ENCODE measurements at places on chromosomes 1 and 21. TPM values are rescaled to one million over a fixed set of nuclear protein-coding genes. Genes with fewer than 3 reads are reported as not detected.
A peak's percentile ranks its signal among the peaks of the same experiment; 100 is the strongest.

DNA sequence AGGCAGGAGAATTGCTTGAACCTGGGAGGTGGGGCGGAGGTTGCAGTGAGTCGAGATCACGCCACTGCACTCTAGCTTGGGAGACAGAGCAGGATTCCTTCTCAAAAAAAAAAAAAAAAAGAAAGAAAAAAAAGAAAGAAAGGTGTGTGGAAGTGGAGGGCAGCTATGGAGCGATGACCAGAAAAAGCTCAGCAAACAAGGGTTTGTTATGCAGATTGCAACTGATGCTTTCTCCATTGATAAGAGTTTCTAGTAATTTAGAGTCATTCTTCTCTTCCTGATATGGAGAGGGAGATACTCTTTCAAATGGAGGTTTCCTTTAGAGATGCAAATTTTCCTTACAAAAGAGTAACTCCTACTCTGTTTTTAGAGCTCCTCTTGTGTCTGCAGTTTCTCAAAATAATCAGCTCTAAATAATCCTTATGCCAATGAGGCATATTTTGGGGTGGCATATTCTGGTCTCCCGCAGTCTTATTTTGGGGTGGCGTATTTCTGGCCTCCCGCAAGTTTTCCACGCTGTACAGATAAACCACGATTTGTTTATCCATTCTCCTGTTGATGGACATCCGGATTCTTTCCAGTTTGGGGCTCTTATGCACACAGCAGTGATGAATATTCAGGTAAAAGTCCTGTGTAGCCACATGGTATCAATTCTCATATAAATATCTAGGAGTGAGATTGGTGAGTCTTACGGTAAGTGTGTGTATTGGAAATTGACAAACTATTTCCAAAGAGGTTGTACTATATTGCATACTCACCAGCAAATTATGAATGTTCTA is 30.7 kb upstream of the RCC2 start:
- DNase-seq, result no peak

- peak; percentile 93 for DNase-seq
These were observed at the start of gene DISC1 for GRCh38 chr1:231626535-231626950. Gene DISC1 (plus strand): TSS chr1:231626790. CDS start chr1:231626868, 78 bp downstream.

DNA sequence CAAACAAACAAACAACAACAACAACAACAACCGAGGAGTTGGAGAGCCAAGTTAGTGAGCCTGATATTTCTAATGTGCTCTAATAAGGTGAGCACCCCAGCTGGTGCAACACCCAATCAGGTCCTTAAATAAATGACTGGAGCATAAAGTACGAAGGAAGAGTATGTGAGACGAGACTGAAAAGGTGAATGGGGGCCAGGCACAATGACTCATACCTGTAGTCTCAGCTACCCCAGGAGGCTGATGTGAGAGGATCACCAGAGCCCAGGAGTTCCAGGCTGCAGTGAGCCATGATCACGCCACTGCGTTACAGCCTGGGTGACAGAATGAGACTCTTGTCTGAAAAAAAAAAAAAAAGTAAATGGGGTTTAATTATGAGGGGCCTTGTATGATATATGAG is 152.0 kb upstream of the ZRANB2 start:
- DNase-seq, result no peak

GRCh38 chr1:81420760-81421159 is 380.0 kb upstream of the ADGRL2 start:
- DNase-seq, result no peak

DNA sequence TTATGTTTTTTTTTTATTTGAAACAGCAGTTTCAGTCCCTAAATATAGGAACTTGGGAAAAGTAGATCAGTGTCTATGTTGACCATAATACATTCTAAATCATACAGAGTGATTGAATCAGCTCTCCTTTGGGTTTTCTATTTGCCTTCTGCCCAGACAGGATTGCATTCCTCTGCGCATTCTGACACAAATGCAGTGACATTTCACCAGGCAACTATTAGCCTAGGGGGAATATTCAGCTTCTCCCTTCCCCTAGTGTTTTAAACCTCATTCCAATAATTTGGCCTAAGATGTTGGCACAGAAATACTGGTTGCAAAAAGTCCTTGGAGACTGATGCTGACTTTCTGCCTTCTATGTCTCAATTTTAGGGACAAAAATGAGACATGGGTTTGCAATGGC is 172.8 kb downstream of the PTGER3 start:
- DNase-seq, result no peak

- no peak for DNase-seq
These were observed 18.9 kb downstream of the SLC16A1 start for GRCh38 chr1:112937070-112937469.

GRCh38 chr1:68010090-68010489 is 40.3 kb downstream of the DIRAS3 start:
- DNase-seq, result no peak

DNA sequence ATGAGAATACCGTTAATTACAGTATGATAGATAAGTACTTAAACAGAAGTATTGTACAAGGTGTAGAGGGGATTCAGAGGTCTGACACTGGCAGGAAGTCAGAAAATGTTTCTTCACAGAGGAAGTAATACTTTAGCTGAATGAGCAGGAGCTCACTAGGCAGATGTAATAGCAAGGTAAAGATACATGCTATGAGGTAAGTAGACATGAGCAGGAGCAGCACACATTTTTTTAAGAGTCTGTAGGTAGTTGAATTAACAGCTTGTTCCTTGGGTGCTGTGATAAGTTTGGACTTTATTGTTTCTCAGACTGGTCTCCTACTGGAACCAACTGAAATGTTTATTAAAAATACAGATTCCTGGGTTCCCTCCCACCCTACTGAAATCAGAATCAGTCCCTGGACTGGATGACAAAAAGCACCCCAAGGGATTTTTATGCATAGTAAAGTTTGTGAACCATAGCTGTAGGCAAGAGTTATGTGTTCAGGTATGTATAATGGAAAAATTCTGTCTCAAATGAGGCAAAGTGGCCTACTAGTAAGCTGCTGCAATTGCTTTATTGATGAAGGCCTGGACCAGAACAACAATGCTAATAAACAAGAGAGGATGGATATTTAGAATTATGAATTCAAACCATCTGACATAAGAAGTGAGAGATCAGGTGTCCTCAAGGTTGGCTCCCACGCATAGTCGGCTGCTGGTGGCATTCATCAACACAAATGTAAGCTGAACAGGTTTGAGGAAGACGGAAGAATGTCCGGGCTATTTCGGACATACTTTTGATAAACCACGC is 902 bp downstream of the AP4B1 start:
- no peak for DNase-seq

- DNase-seq, result no peak
These were observed 355.6 kb upstream of the ST6GALNAC5 start for GRCh38 chr1:76511558-76512179.

DNA sequence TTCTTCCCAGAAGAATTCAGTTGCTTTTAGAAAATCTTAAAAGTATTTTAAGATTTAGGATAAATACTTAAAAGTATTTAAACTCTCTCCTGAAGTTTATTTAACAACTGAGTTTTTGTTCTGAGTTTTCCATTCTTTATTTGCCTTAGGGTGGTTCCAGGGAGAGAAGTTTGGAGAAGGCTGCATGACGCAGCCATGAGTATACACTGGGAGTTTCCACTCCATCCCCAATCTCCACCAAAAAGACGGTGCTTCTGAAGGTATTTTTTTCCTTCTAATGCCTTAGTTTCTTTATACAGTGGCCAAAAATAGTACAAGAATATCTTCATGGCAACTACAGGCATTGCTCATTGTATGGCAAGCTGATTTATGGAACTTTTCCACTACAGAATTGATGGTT is 122.7 kb downstream of the ST6GALNAC5 start:
- no peak for DNase-seq

DNA sequence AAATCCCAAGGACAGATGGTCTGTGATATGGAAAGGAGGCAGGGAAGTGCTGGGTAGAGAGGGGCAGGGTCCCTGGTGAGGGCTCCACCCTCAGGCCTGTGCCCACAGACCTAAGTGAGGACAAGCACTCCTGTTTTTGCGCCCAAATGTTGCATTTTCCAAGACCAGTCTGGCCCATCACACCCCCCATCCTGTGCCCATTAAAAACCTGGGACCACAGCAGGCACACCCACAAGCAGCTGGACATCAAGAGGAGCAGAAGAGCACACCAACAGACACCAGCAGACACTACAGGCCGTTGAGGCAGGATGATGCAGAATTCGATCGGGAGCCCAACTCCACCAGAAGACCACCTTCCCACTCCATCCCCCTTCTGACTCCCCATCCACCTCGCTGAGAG is 72.8 kb downstream of the DMRTA2 start:
- no peak for DNase-seq

DNA sequence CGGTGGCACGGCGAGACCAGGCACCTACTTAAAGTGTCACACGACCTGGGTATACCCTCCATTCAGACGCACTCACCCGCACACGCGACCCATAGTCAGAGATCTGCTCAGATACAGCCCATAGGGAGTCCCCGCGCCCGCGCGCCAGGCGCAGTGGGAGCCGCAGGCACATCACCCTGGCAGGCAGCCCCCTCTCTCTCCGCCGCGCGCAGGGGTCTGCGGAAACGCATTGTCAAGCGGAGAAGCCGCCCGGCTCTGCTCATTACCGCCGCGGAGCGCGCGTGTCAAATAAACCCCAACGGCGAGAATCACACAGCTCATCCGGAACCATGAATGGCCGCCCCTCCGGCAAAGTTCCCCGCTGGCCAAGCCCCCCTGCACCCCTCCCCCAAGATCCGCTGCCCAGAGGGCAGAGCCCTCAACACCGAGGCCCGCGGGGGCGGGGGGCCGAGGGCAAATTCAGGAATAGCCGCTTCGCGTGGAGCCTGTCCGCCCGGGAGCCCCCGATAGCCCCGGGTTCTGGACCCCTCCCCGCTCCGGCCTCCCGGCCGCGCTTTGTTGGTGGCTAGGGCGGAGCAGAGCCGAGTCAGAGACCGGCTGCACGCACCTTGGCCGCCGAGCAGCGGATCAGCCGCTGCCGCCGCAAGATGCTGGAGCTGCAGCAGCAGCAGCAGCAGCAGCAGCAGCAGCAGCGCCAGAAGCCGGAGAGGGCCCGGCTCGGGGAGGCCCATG is 522 bp downstream of the LRP8 start:
- DNase-seq, result no peak

DNA sequence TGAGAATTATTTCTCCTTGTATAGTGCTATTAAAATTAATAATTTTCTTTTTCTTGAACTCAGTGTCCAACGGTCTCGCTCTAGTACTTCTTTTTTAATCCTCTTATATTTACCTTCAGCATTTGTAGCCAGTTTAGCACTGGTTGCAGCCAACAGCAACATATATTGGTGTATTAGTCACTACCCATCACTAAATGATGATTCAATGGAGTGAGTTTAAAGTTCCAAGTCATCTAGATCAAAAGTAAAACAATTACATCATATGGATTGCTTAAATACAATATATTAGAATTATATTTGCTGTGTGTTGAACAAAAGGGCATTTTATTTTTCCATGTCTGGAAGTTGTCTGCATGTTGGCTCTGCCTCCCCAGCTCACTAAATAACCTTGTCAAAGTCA is 591.8 kb downstream of the ADGRL2 start:
- no peak for DNase-seq

- no peak for DNase-seq
These were observed 724 bp downstream of the ST7L start for GRCh38 chr1:112618114-112618720.

- no peak for DNase-seq
These were observed 41.7 kb downstream of the EVI5 start for GRCh38 chr1:92743221-92743620.

DNA sequence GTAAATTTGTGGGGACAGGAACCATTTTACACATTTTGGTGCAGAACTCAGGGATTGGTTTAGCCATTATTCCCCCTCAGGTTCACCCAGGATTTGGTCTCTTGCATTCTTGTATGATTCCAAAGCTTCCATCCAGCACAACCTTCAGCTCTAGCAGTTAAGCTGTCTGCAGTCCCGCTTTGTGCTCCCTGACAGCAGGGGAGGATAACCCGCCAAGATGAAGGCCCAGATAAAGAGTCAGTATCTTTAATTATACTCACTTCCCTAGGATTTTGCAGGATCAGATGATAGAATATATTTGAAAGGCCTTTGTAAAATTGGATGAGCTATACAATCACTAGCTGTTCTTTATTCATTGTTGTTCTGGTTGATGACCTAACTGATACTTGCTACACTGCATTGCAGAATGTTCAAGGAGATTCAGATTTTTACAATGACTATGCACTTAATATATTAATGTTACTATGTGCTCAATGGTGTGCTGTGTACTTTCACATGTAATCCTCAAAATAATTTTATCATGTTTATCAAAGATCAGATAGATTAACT is 49.8 kb downstream of the SLC16A1 start:
- no peak for DNase-seq

GRCh38 chr1:48164571-48164970 is 57.9 kb upstream of the SLC5A9 start:
- DNase-seq, result no peak

- no peak for DNase-seq
These were observed 368.3 kb upstream of the OLFM3 start for GRCh38 chr1:102365071-102365470.

GRCh38 chr1:98260412-98260811 is 339.6 kb upstream of the DPYD start:
- no peak for DNase-seq

DNA sequence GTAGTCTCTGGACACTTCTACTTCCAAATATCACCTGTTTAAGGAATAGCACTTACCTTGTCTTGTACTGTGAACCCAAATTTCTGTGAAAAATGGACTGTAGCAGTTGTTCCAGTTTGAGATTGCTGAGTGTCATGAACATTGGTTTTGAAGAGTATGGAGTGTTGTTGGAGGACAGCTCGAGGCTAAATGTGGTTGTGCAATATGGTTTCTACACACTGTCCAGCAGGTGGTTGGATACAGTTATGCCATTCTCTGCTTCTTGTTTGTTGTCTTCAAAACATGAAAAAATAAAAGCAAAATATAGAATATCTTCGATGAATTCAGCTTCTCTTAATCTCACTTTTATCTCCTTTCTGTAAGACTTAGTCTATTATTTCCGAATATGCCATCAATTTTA is 67.1 kb downstream of the DDR2 start:
- no peak for DNase-seq

- DNase-seq, result no peak
These were observed 49.5 kb upstream of the ERRFI1 start for GRCh38 chr1:8075511-8076051.

GRCh38 chr1:232868793-232869491 is 63.7 kb downstream of the MAP10 start:
- peak; percentile 69 for DNase-seq

Gene ADCY10
- polyA plus RNA-seq, result 0.11 TPM

Gene TTF2
- polyA plus RNA-seq, result 12.4 TPM

Gene FCRL1
- not detected for polyA plus RNA-seq

Gene C1orf141
- polyA plus RNA-seq, result not detected

Gene SPTA1
- polyA plus RNA-seq, result 0.01 TPM

Gene PLA2G2D
- polyA plus RNA-seq, result not detected

Gene ANXA9
- 0.21 TPM for polyA plus RNA-seq

Gene LCE1B
- not detected for polyA plus RNA-seq

Gene CCDC27
- not detected for polyA plus RNA-seq

Gene KLHDC8A
- polyA plus RNA-seq, result 0.06 TPM

Gene SYDE2
- polyA plus RNA-seq, result 5.7 TPM

Measured in AG04450 (cell line).